GM12864 (cell line): ENCODE measurements at places on chromosomes 7 and 10.

- no peak for DNase-seq
Observed at GRCh38 chr7:24757353-24758275, at the start of gene GSDME. Gene GSDME (minus strand): TSS chr7:24757464. CDS start chr7:24749774, 7,690 bp downstream.

- no peak for DNase-seq
Observed at GRCh38 chr7:139582130-139582650, 58.7 kb downstream of the CLEC2L start.

DNA sequence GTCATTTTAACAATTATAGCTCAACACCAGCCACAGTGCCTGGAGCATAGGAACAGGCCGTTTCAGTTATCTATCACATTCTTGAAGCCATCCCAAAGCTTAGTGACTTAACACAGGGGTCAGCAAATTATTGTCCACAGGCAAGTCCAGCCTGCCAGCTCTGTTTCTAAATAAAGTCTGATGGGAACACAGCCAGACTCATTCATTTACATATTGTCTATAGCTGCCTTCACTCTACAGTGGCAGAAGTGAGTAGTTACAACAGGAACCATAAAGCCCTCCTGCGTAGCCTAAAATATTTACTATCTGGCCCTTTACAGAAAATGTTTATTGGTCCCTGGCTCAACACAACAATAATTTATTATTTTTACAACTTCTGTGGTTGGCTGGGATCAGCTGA is 407.5 kb upstream of the AUTS2 start:
- no peak for DNase-seq

DNA sequence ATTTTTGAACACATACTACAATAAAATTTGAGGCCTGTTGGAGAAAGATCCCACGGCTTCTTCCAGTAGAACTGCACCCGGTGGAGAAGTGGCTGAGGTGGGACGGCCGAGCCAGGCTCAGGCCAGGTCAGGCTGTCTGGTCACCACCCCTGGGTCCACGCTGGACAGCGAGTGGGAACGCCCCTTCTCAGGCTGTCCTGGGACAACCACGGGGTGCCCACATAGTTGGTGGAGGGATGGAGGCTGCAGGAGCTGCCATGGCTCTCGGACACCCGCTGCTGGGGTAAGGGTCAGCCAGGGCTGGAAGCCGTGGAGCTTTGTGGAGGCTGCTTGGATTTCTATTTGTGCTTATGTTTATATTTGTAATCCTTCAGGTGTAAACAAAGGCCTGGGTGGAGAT is 206.5 kb downstream of the DNAJB6 start:
- DNase-seq = no peak

DNA sequence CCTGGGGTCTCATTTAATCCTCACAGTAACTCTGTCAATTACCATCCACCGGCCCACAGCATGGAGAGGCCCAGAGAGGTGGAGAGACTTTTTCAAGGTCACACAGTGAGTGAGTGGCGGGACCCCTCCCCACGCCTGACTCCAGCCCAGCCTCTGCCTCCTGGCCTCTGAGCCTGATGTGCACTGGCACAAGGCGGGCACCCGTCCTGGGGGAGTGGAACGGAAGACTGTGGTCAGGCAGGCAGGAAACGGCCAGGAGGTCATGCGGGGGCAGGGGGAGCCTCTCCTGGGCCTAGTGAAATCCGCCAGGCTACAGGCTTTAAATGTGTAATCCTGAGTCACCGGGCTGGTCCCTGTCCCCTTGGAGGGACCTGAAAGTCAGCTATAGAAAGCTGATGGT is 32.2 kb downstream of the ZCCHC24 start:
- peak; percentile 13 for DNase-seq

GRCh38 chr7:70669854-70670253 is 462.1 kb upstream of the GALNT17 start:
- DNase-seq = no peak

DNA sequence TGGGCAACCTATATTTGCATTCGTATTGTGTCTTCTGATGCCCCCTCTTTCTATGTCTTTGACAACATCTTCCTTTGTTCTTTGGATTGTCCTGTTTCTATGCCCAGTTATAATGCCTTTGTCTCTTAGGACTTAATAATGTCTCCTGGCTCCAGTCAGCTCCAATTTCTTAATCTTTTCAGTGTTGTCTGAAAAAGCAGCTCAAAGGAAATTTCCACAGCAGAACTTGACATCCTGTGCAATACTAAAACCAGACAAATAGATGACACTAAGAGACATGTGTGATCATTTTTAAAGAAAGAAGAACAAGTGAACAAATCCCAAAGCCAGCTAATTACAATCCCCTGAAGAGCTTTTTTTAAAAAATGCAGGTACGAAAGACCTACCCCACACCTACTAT is 47.7 kb upstream of the RNF148 start:
- DNase-seq = no peak
